MCF 10A (cell line): ENCODE measurements at places on chromosomes 3 and 15. TPM values are rescaled to one million over a fixed set of nuclear protein-coding genes. Genes with fewer than 3 reads are reported as not detected.

GRCh38 chr3:138513090-138513843 is 78.9 kb downstream of the ESYT3 start:
- H3K36me3 ChIP-seq, result peaks cover 9% of the 10 kb centered on the region
- no peaks in the 10 kb centered on the region for H3K4me1 ChIP-seq
- no peak overlapping the region for H3K4me3 ChIP-seq
- no peak overlapping the region for H3K27ac ChIP-seq

DNA sequence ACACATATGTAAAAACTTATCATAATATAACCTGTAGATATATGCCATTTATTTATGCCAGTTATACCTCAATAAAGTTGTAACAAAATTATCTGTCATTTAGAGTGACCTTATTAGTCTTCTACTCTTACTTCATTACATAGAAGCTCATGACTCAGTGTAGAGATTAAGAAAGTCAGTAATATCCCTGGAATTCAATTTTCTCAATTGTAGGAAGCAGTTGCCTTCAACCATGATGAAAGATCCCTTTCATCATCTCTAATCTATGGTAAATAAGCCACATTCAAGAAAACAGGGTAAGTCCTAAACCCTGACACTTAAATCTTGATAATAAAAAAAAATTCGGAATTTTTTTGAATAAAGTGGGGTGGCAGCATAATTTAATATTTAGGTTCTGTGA is 216.5 kb upstream of the PEX5L start:
- H3K4me3 ChIP-seq, result no peak overlapping the region
- no peak overlapping the region for H3K27ac ChIP-seq
- no peaks in the 10 kb centered on the region for H3K27me3 ChIP-seq

- H3K36me3 ChIP-seq, result no peaks in the 10 kb centered on the region
- peaks cover 8% of the 10 kb centered on the region for H3K4me1 ChIP-seq
- no peak overlapping the region for H3K4me3 ChIP-seq
- peaks cover 78% of the 10 kb centered on the region for H3K27me3 ChIP-seq
- no peak overlapping the region for H3K27ac ChIP-seq
Observed at GRCh38 chr3:84961521-84962255, 2.9 kb downstream of the CADM2 start.

- no peak overlapping the region for H3K27ac ChIP-seq
- peaks cover 5% of the 10 kb centered on the region for H3K4me1 ChIP-seq
- H3K4me3 ChIP-seq, result no peak overlapping the region
Observed at GRCh38 chr3:43581343-43581742, 40.5 kb downstream of the ANO10 start.

- H3K4me1 ChIP-seq, result no peaks in the 10 kb centered on the region
- no peak for DNase-seq
- H3K27ac ChIP-seq, result no peak overlapping the region
- no peaks in the 10 kb centered on the region for H3K27me3 ChIP-seq
- peaks cover 12% of the 10 kb centered on the region for H3K36me3 ChIP-seq
Observed at GRCh38 chr3:29494305-29495036, 213.6 kb downstream of the RBMS3 start.

GRCh38 chr3:156216852-156217251 is 96.5 kb downstream of the KCNAB1 start:
- H3K27ac ChIP-seq, result no peak overlapping the region
- H3K4me1 ChIP-seq, result peaks cover 6% of the 10 kb centered on the region
- DNase-seq, result no peak
- H3K4me3 ChIP-seq, result no peak overlapping the region

- H3K4me3 ChIP-seq, result no peak overlapping the region
- H3K4me1 ChIP-seq, result peaks cover 3% of the 10 kb centered on the region
- no peaks in the 10 kb centered on the region for H3K27me3 ChIP-seq
- no peaks in the 10 kb centered on the region for H3K36me3 ChIP-seq
- H3K27ac ChIP-seq, result no peak overlapping the region
- no peak for DNase-seq
Observed at GRCh38 chr3:71647751-71648150, 64.2 kb upstream of the FOXP1 start.

GRCh38 chr15:77504306-77504705 is 83.6 kb downstream of the HMG20A start:
- no peak overlapping the region for H3K27ac ChIP-seq
- H3K27me3 ChIP-seq, result no peaks in the 10 kb centered on the region
- peaks cover 76% of the 10 kb centered on the region for H3K4me1 ChIP-seq
- H3K4me3 ChIP-seq, result no peak overlapping the region

- peaks cover 14% of the 10 kb centered on the region for H3K4me1 ChIP-seq
- no peak for DNase-seq
- H3K36me3 ChIP-seq, result peaks cover 14% of the 10 kb centered on the region
- H3K27ac ChIP-seq, result no peak overlapping the region
- no peaks in the 10 kb centered on the region for H3K27me3 ChIP-seq
- H3K4me3 ChIP-seq, result no peak overlapping the region
Observed at GRCh38 chr15:79858469-79858868, 38.3 kb downstream of the MTHFS start.

DNA sequence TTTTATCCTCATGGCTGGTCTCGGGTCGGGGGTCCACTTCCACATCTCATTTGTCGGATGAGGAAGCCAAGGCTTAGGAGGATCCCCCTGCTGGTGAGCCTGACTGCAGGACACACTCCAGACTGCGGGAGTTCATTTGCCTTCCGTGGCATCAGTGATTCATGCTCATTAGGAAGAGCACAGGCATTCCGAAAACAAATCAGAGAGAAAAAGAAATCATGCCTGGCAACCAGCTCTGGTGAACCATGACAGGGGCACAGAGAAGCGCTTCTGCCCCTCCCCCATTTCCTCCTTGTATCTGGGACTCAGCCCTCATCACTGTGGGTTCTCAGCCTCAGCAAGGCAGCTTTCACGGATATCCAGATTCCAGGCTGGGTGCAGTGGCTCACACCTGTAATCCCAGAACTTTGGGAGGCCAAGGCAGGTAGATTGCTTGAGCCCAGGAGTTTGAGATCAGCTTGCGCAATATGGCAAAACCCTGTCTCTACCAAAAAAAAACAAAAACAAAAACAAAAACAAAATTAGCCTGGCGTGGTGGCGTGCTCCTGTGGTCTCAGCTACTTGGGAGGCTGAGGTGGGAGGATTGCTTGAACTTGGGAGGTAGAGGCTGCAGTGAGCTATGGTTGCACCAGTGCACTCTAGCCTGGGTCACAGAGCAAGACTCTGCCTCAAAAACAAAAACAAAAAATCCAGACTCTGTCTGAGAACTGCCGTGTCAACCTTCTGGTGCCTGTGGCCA is 28.4 kb downstream of the IRAK2 start:
- H3K27ac ChIP-seq, result peak overlapping the region; percentile 69
- peaks cover 47% of the 10 kb centered on the region for H3K4me1 ChIP-seq
- DNase-seq, result peak; percentile 90
- peaks cover 7% of the 10 kb centered on the region for H3K36me3 ChIP-seq

- no peaks in the 10 kb centered on the region for H3K36me3 ChIP-seq
- peaks cover 5% of the 10 kb centered on the region for H3K4me1 ChIP-seq
- H3K27ac ChIP-seq, result no peak overlapping the region
- H3K27me3 ChIP-seq, result no peaks in the 10 kb centered on the region
- DNase-seq, result no peak
Observed at GRCh38 chr15:48891232-48891765, 13.4 kb downstream of the EID1 start.

DNA sequence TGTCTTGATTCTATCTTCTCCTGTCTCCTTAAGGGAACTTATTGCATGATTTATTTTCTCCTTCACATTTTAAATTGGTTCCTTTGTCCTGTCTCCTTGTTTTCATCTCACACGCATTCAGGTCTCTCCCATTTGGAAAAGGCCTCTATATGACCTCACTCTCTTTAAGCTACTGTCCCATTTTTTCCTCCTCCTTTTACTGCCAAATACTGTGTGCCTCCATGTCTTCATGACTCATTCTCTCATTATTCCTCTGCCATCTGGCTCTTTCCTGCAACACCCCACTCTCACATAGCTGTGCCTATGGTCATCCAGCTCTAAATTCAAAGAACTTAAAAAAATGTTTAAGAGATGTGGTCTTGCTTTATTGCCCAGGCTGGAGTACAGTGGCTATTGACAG is 48.0 kb downstream of the TYRO3 start:
- no peak overlapping the region for H3K4me3 ChIP-seq
- H3K27me3 ChIP-seq, result no peaks in the 10 kb centered on the region
- no peaks in the 10 kb centered on the region for H3K36me3 ChIP-seq

- no peak overlapping the region for H3K4me3 ChIP-seq
- no peaks in the 10 kb centered on the region for H3K4me1 ChIP-seq
- DNase-seq, result peak; percentile 69
- H3K36me3 ChIP-seq, result no peaks in the 10 kb centered on the region
- no peak overlapping the region for H3K27ac ChIP-seq
Observed at GRCh38 chr3:152071924-152072323, 196.8 kb upstream of the MBNL1 start.

DNA sequence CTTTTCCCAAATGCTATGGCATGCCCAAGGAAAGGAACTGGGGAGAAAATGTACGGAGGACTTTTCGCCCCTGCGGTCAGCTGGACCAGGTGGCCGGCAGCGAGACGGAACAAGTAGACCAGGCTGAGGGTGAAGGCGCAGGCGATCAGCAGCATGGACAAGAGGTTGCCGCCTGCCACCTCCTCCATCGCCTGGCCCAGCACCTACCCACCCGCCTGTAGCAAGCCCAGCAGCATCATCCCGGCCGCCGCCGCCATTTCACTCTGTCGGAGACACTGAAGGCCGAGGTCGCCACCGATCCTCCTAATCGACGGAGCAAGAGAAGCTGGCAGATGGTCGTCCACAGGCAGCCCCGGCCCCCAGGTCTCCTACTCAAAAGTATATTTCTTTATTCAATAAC is 1046.3 kb upstream of the GBE1 start:
- no peaks in the 10 kb centered on the region for H3K4me1 ChIP-seq
- H3K4me3 ChIP-seq, result no peak overlapping the region
- H3K27ac ChIP-seq, result no peak overlapping the region
- H3K27me3 ChIP-seq, result no peaks in the 10 kb centered on the region

GRCh38 chr3:40137591-40138295 is 171.8 kb upstream of the EIF1B start:
- H3K4me1 ChIP-seq, result peaks cover 15% of the 10 kb centered on the region
- no peaks in the 10 kb centered on the region for H3K27me3 ChIP-seq
- H3K27ac ChIP-seq, result no peak overlapping the region

GRCh38 chr15:71893691-71894090 is 83.3 kb downstream of the NR2E3 start:
- peaks cover 41% of the 10 kb centered on the region for H3K36me3 ChIP-seq
- no peaks in the 10 kb centered on the region for H3K4me1 ChIP-seq
- H3K27ac ChIP-seq, result no peak overlapping the region
- no peak for DNase-seq
- no peaks in the 10 kb centered on the region for H3K27me3 ChIP-seq

GRCh38 chr3:54214845-54215244 is 92.5 kb downstream of the CACNA2D3 start:
- H3K27me3 ChIP-seq, result no peaks in the 10 kb centered on the region
- H3K4me3 ChIP-seq, result no peak overlapping the region
- H3K36me3 ChIP-seq, result no peaks in the 10 kb centered on the region

The PKM gene
- 612 and 828 TPM in 2 replicates for total RNA-seq

The CA12 gene
- 19.6 and 20.3 TPM in 2 replicates for total RNA-seq

The SPG11 gene
- 65.1 and 69.0 TPM in 2 replicates for total RNA-seq

The NPAP1 gene
- total RNA-seq, result not detected in 2 replicates

The COX5A gene
- total RNA-seq, result 295 and 339 TPM in 2 replicates
